NCI-H460 (cell line): ENCODE measurements at places on chromosomes 6 and 20. TPM values are rescaled to one million over a fixed set of nuclear protein-coding genes. Genes with fewer than 3 reads are reported as not detected.

DNA sequence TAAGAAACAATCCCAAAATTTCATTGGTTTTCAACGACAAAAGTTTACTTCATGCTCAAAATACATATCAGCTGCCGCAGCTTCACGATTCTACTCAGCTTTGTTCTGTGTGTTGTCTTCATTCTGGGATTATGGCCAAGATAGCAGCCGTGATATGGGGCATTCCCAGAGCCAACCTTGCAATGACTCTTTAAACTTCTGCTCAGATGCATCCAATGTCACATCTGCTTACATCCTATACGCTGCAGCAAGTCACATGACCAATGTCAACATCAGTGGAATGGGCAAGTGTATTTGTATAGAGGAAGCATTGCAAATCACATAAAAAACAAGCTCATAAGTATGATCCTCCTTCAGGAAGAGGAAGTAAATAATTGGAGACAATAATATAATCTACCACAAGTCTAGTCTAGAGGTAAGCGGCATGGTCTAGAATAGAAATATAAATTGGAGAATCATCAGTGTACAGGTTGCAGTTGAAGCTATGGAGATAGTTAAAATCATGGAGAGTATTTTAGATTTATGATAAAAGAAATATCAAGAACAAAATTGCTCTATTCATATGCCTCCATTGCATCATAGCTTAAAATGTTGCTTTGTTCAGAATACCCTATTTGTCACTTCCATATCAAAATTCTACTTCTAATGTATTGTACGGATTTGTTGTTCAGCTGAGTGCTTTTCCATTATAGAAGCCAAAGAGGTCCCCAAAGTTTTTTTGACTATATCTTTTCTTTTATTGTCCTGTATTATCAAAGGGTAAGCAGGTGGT lies 7.2 kb upstream of the C6orf141 start:
- no peak for DNase-seq

DNA sequence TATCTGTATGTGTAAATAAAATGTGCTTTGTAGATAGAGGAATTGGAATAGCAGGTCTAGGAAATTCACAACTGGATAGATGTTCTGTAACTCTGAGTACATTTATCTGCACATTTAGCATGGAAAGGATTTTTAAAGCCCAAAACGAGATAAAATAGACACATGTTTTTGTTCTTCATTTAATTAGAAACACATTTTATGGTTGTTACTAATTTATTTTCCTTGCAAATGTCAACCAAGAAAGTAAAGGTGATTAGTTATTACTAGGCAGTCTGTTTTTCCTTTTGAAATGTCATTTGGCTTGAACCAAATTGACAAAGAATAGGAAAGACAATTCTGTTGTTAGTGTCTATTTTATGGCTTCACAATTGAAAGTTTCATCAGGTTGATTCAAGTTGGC lies 769 bp downstream of the PRL start:
- DNase-seq = no peak

GRCh38 chr20:62676976-62677375 lies 31.7 kb upstream of the NTSR1 start:
- DNase-seq = no peak

- DNase-seq = no peak
These were observed 61.7 kb downstream of the STK35 start for GRCh38 chr20:2163312-2163711.

- no peak for DNase-seq
These were observed 117.5 kb downstream of the DLL1 start for GRCh38 chr6:170173335-170173881.

- no peak for DNase-seq
These were observed 6.4 kb upstream of the CD24 start for GRCh38 chr6:106980926-106981325.

Gene CYP24A1
- total RNA-seq = 0.12 and 0.20 TPM in 2 replicates

- DNase-seq = no peak
These were observed 32.6 kb upstream of the SERPINB9 start for GRCh38 chr6:2935566-2936291.

DNA sequence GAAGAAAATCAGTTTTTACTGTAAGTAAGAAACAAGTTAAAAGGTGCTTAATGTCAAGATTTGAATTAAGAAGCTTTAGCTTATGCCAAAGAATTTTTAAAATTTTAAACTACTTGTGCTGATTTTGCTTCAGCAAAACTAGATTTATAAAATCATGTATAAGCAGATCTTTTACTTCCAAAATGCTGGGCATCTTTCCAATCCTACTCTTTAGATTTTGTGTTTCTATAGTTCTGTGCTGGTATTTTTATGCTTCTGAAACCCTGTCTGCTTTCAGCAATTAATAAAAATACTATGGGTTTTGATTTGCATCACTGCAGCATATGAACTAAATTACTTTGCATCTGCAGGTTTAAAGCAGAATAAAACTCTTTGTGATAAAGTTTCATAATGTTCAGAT lies 238.6 kb upstream of the RNF217 start:
- DNase-seq = no peak

Gene OR12D3
- total RNA-seq = not detected in 2 replicates

DNA sequence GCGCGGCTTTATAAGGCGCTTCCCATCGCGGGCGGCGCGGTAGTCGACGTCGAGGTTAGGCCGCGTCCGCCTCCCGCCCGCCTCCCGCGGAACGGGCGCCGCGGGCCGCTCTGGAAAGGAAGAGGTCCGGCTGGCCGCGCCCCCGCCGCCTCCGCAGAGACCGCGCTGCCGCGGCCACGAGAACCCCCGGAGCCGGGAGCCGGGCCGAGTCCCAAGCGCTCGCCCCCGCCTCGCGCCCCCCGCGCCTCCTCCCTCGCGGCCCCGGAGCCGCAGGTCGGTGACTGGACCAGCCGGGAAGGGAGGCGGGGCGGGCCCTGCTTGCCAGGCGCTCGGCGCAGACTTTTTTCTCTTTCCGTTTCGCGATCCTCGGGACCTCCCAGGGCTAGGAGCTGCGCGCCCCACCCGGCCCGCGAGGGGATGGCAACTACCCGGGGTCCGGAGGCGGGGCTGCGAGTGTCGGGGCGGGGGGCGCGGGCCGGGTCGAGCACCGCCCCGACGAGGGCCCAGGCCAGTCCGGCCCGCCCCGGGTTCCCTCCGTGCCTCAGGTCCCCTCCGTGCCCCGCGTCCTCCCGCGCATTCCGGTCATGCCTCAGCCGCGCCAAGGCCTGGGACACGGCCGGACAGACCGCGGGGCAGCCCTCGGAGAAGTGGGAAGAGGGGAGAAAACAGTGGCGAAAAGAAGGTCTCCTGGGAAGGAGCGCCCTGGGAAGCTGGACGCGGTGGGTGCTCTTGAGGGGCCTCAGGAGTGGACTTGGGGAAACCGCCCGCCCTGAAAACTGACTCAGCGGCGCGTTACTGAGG lies 417 bp upstream of the PXDC1 start:
- peak; percentile 38 for DNase-seq

- no peak for DNase-seq
These were observed 95.1 kb downstream of the IRAK1BP1 start for GRCh38 chr6:78962448-78962847.

DNA sequence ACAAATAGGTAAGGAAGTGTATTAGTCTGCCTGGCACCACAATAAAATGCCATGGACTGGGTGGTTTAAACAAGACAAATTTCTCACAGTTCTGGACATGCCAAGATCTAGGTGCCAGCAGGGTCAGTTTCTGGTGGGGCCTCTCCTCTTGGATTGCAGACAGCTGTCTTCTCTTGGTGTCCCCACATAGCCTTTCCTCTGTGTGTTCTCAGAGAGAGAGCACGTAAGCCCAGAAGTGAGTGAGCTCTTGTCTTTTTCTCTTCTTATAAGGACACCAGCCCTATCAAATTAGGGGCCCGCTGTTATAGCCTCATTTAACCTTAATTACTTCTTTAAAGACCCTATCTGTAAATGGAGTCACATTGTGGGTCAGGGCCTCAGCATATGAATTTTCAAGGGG lies 28.3 kb downstream of the SMPDL3A start:
- DNase-seq = no peak

Gene GHRH
- total RNA-seq = not detected in 2 replicates

Gene CST4
- 0.42 TPM in 1 of 2 replicates, not detected in the other for total RNA-seq

Gene B3GALT4
- 0.69 and 1.8 TPM in 2 replicates for total RNA-seq
